ENCODE measurements at places on chromosomes 7 and 10.
A peak's percentile ranks its signal among the peaks of the same experiment; 100 is the strongest.

DNA sequence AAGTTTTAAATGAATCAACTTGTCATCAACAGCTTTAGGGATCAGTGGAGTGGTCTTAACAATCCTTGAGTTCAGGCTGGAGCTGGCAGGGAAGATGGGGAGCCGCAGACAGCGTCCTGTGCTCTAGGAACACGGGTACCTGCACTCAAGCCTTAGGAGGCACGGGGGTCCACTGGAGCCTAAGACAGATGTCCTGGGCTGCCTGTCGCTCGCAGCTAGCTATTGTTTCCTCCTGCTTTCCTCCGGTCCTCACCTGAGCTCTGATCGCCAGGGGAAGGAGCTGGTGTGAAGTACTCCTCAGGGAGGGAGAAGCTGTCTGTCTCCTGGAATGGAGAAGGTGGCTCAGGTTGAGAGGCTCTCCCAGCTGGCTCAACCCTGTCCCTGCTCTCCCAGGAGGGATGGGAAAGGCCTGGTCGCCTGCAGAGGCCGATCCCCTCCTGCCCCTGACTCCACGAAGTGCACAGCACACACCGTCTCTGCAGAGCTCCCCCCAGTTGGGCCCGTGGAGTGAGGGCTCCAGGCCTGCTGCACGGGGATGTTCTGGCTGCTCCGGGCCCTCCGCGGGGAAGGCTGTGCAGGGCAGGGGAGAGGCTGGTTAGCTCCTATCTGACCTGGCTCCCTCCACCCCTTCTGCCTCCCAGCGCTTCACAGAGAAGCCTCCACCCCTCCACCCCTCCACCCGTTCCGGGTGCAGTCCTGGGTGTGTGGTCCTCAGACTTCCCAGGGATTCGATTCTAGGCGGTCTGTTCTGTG is 14.5 kb upstream of the PYROXD2 start:
- DNase-seq = no peak

- DNase-seq = no peak
Measured at GRCh38 chr10:88413412-88413811, 169.7 kb downstream of the RNLS start.

- DNase-seq = no peak
Measured at GRCh38 chr7:24779283-24779655, 22.0 kb upstream of the GSDME start.

DNA sequence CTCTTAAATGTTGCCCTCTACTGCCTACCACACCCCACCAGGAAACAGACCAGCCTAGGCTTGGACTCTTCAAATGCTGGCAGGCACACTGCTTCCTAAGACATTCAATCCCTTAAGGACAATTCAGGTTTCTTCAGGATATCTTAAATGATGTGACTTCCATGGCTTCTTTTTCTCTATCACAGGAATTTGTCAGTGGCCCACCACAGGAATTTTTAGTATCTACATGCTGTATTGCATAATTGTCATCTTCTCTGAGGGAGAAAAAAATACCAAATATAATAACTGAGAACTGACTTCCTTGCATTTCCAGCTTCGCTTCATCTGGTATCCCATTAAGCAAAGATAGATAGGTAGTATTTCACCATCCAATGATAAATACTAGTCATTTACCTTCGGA is 129.3 kb downstream of the WNT2 start:
- DNase-seq = peak; percentile 11

DNA sequence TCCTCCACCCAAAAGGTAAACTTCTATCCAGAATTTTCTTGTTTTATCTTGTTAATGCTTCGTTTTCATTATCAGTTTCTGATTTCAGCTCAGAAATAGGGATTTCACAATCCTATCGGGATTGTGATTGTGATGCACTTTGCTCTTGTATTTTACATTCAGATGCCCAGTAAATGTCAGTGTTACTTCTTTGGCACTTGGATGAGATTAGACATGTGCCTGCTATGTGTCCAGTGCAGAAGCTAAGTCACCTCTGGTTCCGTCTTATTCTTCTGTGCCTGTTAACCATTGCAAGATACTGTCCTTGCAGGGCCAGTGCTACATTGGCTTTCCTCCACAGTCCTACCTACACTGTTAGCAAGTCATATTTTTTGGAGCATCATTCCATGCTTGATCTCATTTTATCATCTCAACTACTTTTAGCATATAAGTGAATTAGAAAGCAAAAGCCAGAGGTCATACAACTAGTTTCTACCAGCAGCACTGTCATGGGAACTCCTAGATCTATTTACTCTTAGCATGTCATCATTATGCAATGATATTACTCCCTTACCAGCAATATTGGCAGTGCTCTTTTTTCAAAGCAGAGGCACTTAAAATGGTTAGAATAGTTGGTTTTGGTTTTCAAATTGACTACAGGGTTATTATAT is 26.7 kb downstream of the ZNF277 start:
- no peak for DNase-seq

DNA sequence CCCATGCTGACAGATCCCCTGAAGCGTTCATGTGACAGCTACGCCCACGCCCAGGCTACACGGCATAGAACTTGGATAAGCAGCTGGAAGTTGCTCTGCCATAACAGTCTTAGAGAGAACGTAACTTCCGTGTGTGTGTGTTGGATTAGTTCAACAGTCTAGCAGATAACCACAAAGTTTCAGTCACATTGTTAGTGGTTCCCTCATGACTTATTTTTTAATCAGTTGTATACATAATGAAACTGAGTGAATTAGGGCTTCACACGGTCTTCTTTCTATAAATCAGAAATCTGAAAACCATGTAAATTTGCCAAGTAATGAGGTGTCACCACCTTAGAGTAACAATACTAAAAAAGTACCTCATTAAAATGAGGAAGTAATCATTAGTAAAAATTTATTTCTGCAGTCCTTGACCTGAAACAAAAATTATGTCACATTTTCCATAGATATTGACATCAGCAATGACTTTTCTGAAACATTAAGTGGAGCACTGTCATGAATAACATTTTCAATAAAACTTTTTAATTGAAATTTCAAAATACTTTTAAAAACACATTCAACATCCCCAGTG is 21.7 kb upstream of the MACC1 start:
- no peak for DNase-seq

- no peak for DNase-seq
Measured at GRCh38 chr10:63241841-63242281, 108.7 kb downstream of the NRBF2 start.

DNA sequence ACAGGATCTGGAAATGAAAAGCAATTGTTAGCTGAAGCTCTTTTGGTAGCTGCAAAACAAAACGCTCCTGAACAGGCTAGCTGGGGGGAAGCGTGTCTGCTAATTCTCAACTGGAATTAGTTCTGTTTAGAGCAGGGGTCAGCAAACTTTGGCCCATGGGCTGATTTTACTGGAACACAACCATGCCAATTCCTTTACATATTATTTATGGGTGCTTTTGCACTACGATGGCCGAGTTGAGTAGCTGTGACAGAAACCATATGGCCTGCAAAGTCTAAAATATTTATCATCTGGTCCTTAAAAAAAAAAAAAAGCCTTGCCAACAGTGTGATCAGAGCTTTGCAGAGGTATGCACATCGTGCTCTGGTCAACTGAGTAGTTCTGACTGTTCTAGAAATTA is 108.4 kb upstream of the PDLIM1 start:
- no peak for DNase-seq

DNA sequence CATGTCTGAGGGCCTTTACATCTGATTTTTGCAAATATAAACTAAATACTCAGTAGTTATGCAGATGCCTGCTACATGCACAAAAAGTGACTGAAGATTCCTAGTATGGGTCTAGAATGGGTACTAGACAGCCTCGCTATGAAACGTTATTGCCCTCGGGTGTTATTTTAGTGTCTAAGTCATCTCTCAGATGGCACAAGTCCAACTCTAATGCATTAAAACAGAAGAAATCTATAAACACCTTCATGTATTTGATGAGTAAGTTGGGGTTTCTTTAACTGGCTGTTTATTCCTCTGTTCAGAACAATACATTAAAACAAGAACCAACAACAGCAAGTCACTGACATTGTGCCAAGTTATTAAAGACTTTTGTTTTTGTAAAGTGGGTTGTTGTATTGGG is 41.6 kb downstream of the TEX36 start:
- DNase-seq = no peak

Data from HTR-8/SVneo (cell line).